ENCODE measurements at places on chromosomes 2 and 18. TPM values are rescaled to one million over a fixed set of nuclear protein-coding genes. Genes with fewer than 3 reads are reported as not detected.
A peak's percentile ranks its signal among the peaks of the same experiment; 100 is the strongest.

Gene FLACC1
- 0.74 TPM for total RNA-seq

Gene ICOS
- not detected for total RNA-seq

Gene FOXD4L1
- total RNA-seq, result 0.64 TPM

Gene HRH4
- total RNA-seq, result not detected

- no peak for DNase-seq
Measured at GRCh38 chr18:61949946-61950345, 57.1 kb upstream of the RNF152 start.

DNA sequence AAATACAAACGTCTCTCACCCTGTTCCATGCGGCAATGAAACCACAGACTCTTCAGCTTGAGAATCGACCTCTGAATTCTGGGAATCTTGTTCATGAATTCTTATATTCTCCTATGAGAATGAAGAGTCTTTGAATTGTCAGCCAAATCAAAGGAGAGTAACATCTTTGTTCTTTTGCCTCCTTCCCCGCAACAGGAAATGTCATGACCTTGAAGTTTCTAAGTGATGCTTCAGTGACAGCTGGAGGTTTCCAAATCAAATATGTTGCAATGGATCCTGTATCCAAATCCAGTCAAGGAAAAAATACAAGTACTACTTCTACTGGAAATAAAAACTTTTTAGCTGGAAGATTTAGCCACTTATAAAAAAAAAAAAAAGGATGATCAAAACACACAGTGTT is 21.8 kb downstream of the TNFAIP6 start:
- no peak for DNase-seq

DNA sequence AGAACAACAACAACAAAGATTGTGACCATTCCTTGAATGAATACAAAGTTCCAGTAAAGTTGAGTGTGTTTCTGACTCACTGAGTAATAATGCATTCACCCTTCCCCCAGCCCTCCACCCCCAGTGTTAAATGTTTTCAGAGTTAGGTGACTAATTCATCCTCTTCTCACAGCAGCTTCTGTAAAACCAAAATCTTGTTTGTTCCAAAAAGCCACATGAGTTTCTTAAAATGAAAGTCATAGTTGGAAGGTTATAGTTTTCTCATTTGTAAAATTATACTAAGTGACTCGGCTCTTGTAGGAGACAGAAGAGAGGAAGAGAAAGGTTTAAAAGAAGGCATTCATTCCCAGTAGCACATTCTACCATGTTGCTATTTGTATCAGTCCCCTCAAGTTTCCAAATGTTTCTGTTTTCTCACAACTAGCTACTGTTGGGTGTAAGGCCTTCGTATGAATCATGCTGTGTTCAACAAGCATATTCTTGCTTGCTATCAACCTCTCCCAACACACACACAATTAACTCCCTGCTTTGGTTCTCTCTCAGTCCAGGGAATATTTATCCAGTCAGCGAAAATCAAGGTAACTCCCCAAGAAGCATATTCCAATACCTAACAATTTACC is 75.3 kb downstream of the MBD2 start:
- DNase-seq, result peak; percentile 63

DNA sequence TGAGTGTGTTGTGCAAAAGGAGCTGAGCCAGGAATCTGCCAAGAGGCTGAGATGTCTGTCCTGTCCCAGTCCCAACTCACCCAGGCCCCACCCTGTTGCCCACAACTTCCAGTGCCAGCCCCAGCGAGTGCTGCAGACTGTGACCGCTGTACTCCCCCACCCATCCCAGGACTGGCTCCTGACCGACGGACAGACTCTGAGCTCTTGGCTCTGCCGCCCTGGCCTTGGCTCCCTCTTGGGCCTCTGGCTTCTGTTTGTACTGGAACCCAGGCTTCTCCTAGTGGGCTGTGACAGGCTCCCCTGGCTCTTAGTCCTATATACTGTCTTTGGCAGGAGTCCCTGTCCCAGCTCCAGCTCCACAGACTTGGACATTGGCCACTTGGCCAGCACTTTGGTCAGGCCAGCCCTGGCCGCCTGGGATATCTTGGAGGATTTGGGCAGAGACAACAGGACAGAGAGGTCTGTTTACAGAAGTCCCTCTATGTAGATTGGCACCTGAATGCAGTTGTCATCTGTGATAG is 41.1 kb downstream of the ACOXL start:
- no peak for DNase-seq

DNA sequence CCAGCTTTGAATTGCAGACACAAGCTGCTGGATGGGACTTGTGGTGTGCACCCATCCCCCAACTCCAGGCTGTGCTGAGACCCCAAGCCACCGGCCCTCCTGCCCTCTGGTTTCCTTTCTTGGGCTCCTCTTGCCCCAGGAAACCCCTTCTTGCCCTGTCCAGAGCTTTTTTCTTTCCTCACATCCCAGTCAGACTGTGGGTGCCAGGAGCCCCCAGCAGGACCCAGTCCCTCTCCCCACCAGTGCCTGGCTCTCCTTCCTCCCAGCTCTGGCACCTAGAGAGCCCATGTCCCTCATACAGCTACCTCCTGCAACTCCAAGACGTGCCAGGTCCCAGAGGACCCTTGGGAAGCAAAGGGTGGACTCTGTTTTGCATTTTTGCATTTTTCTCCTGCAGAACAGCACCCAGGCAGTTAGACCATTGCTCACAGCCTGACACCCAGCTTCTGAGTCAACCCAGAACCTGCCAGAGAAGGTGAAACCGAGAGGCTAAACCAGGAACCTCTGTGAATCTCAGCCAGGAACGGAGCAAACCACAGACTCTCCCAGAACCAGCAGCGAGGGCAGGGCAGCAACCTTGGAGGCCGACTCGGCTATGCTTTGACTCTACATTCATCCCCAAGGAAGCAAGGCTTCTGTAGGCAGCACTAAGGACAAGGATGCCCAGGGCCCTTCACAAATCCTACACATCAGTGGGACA is 221.1 kb downstream of the ANAPC1 start:
- DNase-seq, result no peak

GRCh38 chr2:159137511-159138241 is 148.8 kb downstream of the WDSUB1 start:
- no peak for DNase-seq

- DNase-seq, result no peak
Measured at GRCh38 chr2:136116813-136117390, 1.0 kb downstream of the CXCR4 start.

Data from HCT116 (cell line).